ENCODE measurements at places on chromosomes 4 and X.

DNA sequence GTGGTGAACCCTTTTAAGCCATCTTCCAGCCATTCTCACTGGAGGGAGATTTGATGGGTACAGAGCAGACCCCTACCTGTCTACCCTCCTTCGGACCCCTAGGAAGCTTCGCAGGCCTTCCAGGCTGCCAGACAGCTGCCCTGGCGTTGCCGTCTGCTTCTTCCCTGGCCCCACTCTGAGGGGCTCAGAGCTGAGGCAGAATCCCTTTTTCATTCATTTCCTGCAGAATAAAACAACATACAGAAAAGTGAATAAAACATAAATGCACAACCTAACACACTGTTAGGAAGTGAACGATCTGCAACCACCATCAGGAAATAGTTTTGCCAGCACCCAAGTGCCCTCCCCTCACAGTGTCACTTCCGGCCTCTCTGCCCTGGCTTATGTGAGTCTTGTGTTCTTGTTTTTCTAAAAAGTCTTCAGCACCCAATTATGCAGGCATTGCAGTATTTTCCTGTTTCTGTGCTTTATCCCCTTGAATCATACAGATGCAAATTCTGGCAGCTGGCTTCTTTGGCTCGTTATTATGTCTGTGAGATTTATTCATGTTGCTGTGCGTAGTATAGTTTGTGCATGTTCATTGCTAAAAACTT is 5.6 kb upstream of the ADD1 start:
- DNase-seq = peak; percentile 92

DNA sequence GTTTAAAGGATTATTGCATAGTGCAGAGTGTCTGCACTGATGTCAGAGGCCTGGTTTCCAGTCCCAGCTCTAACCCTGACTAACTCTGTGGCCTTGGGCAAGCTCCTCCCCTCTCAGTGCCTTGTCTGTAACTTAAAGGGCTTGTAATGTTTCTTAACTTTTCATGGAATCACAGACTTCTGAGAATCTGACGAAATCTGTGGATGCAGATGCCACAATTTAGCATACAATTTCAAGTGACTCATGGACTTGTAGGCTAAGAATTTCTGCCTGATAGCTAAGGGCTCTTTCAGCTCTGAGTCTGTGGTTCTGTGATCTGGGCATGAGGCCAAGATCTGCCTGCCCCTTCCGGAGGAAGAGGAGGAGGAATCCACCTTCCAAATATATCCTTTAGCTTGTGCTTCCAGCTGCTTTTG is 236.9 kb downstream of the AR start:
- peak; percentile 90 for DNase-seq

DNA sequence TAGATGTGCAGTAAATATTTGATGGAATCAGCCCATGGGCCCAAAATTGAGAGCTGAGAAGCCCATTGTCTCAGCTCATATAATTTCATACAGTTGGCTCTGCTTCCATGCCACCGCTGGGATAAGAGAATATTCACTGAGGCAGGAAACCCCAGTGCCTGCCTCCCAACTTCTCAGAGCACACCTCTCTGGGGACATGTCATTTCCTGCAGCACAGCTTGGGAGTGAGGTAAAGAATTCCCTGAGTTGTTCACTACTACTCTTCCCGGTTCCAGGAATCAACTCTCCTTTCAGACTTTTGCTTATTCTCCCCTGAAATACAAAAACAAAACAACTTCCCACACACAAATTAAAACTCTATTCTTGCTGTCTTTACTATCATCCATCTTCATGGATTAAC is 389.3 kb downstream of the MAPK10 start:
- DNase-seq = no peak

GRCh38 chr4:26022346-26023202 is 108.6 kb downstream of the SMIM20 start:
- DNase-seq = no peak

- no peak for DNase-seq
These were observed 28.0 kb downstream of the FAM53A start for GRCh38 chr4:1656132-1656531.

DNA sequence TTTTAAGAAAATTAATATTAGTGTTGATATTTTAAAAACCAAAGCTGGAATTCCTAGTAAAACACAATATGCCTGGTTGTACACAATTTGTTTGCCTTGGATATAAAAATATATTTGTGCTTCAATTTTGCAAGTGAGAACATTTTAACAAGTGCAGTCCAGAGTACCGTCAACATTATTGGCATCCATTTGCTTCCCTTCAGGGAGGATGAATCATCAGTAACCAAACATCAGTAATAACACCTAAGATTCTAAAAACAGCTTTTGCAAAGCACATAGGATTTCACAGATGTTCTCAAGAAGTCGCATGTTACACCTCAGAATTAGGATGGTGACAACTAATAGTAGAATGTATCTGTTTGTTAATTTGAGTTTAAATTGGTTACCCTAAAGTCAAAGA is 262.6 kb upstream of the BMP3 start:
- no peak for DNase-seq

- no peak for DNase-seq
These were observed 359.1 kb downstream of the ZNF674 start for GRCh38 chrX:46185923-46186810.

GRCh38 chr4:15420642-15421041 is 7.2 kb upstream of the C1QTNF7 start:
- no peak for DNase-seq

DNA sequence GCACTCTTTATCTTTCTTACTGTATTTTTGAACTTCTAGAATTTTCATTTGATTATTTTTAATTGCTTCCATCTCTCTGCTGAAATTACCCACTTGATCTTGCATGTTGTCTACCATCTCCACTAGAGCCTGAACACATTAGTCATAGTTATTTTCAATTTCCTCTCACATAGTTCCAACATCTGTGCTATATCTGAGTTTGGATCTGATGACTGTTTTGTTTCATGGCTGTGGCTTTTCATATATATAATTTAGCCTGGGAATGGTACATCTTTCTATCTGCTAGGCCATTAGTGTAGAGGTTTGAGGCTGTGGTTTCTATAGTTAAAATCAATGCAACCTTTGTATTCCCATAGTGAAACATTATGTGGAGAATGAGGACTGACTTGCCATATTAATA is 33.2 kb downstream of the NPY2R start:
- DNase-seq = no peak

- no peak for DNase-seq
These were observed 240.8 kb upstream of the DDX53 start for GRCh38 chrX:22758807-22759481.

DNA sequence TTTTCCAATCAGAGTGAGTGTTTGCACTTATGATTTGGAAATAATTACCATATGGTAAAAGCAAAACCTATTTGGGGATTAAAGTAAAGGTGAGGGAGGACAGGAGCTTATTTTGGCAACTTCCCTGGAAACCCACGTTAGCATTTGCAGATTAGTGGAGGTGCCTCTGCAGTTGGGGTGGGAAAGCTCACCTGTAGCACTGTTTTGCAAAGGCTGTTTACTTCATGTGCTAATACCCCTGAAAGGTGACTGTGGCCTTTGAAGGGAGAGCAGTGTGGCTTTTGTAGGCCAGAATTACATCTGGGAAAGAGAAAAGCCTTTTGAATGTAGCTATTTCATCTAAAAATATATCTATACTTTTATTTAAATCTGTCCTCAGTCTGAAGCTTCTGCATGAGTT is 9.4 kb downstream of the SUPT20HL1 start:
- no peak for DNase-seq

- DNase-seq = no peak
These were observed 10.1 kb upstream of the FGFR3 start for GRCh38 chr4:1783015-1783414.

DNA sequence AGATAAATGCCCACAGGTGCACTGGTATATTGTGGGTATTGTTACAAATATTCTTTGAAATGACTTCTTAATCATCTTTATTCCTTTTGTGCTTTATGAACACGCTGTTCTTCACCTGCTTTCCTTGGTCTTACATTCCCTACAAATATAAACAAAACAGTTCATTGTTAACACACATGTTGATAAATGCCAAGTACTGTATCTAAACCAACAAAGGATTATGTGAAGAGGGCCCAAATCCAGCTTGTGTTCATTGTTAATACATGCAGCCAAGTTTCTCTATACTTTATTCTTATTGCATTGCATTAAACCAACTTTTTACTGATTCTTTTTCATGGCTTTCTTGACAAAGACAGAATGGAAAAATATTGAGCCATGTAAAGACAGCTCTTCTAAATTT is 42.8 kb downstream of the AREG start:
- no peak for DNase-seq

DNA sequence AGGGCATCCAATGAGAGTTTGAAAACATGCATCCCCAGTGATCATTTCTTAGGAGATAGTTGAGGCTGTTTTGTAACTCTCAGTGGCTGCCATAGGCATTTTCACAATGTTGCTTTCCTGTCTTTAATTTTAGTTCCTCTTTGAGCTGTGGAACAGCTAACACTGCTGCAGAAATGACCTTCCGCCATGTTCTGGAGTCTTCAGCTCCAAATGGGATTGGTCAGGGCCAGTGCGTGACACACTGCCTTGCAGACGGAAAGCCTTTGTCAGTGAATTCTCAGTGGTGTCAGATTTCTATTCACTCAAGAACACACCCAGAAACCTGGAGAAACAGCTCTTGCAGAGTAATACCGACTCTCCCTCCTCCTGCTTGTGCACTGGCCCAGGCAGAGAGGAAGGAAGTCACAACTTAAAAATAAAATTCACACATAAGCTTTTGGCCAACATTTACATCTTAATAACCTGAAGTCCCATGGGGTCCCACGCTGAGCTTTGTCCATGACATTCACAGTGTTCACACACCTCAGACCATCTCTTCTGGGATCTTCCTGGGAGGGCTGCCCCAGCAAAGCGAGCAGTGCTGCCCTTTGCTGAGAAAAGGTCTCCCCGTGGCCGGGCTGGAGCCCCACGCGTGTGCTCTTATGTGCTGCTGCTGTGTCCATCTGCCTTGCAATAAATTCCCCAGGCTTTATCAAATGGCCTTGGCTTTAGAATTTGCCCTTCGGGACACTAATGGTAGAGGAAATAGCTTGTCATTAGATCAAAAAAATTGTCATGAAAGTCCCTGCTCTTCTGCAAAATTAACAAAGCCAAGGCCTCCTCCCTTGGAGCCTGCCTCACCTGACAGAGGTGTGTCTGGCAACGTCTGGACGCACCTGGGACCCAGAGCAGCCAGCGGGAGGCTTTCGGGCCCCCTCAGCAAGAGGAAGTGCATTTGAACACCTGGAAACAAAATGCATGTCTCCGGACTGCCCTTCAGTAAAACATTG is 126.8 kb downstream of the IRF2 start:
- peak; percentile 65 for DNase-seq

DNA sequence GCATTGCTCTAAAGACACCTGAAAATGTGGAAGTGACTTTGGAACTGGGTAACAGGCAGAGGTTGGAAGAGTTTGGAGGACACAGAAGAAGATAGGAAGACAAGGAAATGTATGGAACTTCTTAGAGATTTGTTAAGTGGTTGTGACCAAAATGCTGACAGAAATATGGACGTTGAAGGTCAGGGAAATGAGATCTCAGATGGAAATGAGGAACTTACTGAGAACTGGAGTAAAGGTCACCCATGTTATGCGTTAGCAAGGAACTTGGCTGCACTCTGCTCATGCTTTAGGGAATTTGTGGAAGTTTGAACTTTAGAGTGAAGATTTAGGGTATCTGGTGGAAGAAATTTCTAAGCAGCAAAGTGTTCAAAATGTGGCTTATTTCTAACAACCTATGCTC is 99.4 kb downstream of the FAM13A start:
- peak; percentile 23 for DNase-seq

DNA sequence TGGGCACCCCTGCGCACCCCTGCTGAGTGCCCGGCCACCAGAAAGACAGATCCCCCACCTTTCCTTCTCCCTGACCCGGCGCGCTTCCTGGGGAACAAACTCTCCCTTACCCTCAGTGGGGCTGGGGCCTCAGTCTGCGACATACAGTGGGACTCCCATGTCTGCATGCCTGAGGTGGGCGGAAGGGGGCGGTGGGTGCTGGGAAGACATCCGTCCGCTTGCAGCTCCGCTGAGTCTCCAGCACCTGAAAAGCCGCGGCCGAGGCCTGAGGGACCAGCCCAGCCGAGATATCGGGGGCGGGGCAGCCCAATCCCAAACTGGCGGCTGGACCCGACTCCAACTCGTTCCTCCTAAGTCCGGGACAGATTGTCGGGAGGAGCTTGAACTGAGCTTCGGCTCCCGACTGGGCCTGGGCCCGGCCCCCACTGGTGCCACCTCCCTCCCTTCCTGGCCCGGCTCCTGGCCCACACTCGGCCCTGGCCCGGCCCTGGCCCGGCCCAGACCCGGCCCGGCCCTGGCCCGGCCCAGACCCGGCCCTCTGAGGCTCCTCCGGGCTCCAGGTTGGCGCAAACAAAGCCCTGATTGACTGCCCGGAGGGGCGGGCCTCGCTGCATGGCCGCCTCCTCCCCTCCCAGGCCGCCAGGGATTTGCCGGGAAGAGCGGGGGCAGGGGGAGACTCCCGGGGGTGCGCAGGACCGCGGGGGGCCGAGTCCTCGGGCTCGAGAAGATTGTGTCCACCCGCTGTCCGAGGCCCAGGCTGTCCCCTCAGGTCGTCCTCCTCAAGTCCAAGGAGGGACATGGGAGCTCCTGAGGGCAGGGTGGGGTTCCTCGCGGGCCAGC is 877 bp upstream of the SLC16A2 start:
- DNase-seq = no peak

- no peak for DNase-seq
These were observed 18.2 kb downstream of the SHROOM2 start for GRCh38 chrX:9804444-9804843.

DNA sequence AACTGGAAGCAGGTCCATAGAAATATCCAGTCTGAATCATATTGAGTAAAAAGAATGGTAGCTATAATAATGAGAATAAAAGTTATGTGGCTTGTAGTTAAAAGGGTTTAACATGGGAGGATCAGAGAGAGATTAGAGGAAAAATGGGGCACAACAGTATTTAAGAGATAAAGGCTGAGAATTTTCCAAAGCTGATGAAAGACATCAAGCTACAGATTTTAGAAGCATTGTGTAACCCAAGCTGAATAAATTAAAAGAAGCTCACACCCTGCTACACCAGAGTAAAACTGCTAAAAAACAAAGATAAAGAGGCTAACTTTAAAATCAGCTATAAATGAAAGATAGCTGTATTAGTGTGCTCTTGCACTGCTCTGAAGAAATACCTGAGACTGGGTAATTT is 94.2 kb downstream of the AASDH start:
- DNase-seq = no peak

DNA sequence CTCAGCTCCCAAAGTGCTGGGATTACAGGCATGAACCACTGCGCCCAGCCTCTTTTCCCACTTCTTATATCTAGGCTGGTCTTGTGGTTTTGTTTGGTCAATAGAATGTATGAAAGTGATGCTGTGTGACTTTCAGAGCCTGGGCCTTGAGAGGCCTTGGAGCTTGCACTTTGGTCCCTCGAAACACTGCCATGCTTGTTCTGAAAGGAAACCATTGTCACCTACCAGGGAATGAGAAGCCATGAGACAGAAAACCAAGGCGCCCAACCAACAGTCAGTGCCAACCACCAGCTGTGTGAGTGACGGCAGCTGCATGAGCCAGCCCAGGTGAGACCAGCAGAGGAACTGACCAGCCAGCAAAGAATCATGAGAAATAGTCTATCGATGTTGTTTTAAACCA is 57.4 kb downstream of the SCD5 start:
- DNase-seq = no peak

Data from hematopoietic multipotent progenitor cell treated with erythropoietin and hydrocortisone succinate and interleukin-3 and kit ligand, for 4 days (in vitro differentiated cells).